ENCODE measurements at places on chromosomes 16 and 17.

DNA sequence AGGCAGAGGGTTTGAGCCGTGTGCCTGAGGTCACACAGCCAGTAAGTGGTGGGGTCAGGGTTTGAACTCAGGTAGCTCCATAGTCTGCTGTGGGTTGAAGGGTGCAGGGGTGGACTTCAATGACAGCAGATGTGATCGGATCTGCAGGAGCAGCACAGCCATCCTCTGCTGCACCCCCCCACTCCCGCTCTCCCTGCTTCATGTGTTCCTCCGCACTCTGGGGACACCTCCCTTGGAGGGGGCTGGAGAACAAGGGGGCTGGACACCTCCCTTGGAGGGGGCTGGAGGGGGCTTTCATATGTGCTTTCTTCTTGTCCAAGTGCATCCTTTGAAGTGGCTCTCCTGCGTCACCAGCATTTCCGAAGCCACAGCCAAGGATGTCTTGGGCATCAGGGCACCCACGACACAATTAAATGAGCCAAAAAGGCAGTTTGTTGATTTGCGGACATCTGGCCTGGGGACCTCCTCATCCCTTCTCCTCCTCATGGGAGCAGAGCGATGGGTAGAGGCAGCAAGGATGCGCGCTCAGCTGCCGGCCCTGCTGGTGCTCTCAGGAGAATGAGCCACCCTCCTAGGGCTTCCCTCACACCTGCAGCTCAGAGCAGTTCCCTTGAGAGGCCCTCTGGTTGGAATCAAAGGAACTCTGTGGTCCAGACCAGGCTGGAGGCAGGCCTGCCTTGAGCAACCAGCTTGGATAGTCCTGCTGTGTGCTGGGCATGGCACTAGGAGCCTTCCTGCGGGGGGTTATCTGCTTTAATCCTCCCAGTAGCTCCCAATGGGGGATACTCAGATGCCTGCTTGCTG lies 26.2 kb downstream of the WSCD1 start:
- DNase-seq, result no peak

DNA sequence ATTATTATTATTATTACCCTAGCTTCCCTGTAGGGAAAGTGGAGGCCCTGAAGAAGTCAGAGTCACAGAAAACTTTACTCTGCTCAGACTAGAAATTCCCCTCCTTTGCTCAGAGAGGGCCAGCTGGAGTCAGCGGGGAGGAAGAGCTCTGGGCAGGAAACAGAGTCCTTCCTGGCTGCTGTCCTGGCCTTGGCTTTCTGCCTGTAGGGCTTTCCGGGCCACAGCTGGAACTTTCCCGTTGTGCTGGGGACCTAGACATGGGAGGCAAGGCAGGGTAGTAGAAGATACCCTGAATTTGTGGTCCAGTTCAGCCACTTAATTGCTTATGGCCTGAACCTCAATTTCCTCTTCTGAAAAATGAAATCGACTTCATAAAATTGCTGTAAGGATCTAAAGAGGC lies 14.0 kb upstream of the CCL2 start:
- DNase-seq, result no peak

- no peak for DNase-seq
Measured at GRCh38 chr17:17527534-17527933, 31.3 kb upstream of the RASD1 start.

GRCh38 chr16:55411231-55411630 lies 67.8 kb upstream of the MMP2 start:
- DNase-seq, result no peak

- peak; percentile 60 for DNase-seq
Measured at GRCh38 chr17:57946798-57947358, 8.3 kb downstream of the CUEDC1 start.

DNA sequence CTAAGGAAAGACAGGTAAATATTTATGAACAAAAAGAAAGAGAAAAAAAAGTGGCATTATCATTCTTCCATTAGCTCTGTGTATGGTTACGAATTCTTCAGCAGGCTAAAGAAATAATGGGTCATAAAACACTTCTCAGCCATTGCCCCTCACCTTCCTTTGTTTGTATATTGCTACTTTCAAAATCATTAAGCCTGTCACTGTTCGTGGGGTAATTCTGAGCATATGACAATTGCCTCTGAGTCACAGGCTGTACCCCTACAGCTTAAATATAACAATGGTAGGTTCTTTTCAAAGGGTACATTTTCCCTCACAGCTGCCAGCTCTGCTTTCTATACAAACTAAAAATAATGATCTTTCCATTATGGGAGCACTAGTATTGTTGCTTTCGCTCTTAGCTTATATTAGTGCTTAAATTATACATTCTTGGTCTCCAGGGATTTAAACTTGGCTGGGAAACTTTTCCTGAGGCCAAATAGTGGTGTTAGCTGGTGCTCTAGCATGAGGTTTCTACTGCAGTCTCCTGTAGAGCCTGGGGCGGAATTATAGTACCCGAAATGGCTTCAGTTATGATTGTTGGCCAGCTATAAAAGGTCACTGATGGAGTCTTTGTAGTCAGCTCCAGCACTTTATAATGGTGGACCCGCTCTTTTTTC lies 74.7 kb upstream of the CDH11 start:
- no peak for DNase-seq

DNA sequence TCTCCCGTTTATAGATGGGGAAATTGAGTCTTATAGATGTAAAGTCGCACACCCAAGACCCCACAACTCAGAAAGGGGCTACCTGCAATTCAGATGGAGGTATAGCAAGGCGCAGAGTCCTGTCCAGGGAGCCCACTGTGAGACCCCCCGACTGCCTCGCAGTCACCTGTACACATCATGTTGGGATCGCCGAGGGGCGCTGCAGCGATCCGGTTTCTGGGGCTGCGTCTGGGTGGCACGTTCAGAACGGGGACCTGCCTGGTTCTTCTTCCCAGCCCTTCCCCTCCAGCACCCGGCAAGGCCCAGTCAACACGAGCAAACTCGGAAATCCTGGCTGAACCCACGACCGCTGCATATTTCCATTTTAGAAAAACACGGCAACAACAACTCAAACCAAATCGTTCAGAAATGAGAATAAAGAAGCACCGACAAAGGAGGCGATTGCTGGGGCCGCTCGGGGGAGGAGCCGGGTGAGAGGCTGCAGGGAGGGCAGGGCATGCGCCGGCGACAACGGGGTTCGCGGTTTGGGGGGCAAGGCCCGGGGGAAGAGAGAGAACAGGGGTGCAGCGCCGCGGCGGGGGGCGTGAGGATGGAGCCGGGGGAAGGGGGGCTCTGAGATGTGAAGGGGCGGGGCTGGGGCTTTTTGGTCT lies 643 bp downstream of the HSDL1 start:
- DNase-seq, result peak; percentile 52

- DNase-seq, result no peak
Measured at GRCh38 chr17:9936095-9936494, 31.0 kb upstream of the RCVRN start.

- no peak for DNase-seq
Measured at GRCh38 chr16:49617016-49617629, 238.8 kb downstream of the ZNF423 start.

DNA sequence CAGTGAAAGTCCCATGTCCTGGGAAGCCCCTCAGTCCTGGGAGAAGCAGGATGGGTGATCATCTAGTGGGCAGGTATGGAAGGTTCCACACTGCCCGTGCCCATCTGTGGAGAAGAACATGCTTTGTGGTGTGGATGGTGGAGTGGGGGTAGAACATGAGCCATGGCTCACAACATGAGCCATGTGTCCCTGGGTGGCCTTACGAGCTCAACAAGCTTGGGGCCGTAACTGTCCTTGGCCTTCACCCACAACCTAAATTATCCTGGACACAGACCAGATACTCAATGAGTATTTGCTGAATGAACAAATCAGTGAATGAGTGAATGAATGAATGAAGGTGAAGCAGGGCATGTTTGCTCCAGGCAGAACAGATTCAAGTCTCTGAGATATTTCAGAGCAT lies 13.5 kb downstream of the SOX8 start:
- no peak for DNase-seq

- no peak for DNase-seq
Measured at GRCh38 chr17:76966486-76967181, 98.4 kb downstream of the MGAT5B start.

GRCh38 chr16:83676086-83676485 lies 131.7 kb upstream of the HSBP1 start:
- no peak for DNase-seq

DNA sequence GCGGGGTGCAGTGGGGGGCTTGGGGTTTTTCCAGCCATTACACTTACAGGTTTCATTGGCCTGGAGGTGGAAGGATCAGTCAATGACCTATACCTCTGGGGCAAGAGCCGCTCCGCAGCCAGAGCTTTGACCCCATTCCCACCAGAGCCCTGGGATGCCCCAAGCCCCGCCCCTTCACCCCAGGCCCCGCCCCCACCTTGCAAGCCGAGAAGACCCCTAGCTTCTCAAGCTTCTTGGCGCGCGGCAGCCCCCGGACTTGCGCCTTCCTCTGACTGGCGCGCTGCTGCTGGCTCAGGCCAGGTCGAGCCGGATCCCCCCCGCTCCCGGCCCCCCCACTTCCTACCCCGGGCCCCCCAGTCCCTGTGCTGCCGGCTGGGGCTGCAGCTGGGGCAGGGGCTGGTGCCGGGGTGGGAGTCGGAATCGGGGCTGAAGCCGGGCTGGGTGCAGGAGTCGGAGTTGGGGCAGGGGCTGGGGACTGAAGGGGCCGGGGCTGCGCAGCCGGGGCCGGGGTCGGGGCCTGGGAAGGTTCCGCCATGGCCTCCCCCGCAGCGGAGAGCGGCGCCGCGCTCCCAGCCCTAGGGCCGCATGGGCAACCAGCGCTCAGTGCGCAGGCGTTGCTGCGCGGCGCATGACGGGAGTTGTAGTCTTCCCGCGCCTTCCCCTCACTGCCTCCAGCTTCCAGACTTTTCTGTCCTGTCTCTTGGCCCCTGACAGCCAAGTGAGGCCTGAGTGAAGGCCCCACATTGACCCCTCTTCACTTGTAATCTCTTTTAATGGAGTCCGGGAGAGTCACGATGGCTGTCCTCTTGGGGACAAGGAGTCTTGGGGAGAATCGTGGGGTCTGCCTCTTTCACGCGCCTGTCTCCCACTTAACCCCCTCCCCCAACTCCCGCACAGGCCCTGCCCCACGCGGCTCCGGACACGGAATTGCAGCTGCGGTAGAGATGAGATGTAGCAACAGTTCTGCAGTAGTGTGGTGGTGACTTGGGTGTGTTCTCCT lies at the start of gene KAT2A:
Gene KAT2A (minus strand): TSS at position 598 of the 1,000 bp plus-strand sequence. CDS start 63 bp downstream, at position 535.
- DNase-seq, result peak; percentile 76

GRCh38 chr16:84746231-84746630 lies 46.4 kb downstream of the USP10 start:
- no peak for DNase-seq

GRCh38 chr17:43020789-43021740 lies 1.1 kb downstream of the VAT1 start:
- peak; percentile 43 for DNase-seq

GRCh38 chr16:85461814-85462713 lies 151.1 kb upstream of the GSE1 start:
- DNase-seq, result peak; percentile 9

DNA sequence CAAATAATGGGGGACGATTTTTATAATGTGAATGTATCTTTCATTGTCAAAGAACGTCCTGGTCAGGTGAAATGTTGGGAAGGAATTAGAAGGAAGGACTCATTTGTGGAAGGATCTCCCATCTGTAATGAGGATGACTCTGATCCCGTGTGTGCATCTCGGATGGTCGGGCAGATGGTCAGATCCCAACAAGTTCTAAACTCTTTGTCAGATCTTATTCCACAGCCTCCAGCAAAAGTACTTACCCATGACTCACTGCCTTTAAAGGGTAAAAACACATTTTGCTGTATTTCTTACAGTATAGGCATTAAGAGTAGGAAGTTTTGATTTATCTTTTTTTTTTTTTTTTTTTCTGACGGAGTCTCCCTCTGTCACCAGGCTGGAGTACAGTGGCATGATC lies 539 bp upstream of the KRTAP4-8 start:
- no peak for DNase-seq

DNA sequence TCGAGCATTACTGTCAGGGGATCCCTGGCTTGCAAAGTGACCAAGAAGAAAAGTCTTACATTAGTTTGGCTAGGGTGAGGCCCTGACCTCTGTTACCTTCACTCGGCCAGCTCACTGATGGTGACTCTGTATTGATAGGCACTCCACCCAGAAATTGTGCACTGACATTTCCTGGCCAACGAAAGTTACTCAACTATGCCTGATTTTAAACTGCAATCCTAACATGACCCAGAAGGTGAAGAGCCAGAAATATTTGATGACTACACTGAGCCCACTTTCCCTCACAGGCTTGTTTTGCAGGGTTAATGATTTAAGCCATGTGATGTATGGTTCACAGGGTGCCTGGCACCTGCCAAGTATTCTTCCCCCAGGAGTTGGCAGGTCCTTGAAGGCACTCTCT lies 208.2 kb upstream of the MAF start:
- no peak for DNase-seq

DNA sequence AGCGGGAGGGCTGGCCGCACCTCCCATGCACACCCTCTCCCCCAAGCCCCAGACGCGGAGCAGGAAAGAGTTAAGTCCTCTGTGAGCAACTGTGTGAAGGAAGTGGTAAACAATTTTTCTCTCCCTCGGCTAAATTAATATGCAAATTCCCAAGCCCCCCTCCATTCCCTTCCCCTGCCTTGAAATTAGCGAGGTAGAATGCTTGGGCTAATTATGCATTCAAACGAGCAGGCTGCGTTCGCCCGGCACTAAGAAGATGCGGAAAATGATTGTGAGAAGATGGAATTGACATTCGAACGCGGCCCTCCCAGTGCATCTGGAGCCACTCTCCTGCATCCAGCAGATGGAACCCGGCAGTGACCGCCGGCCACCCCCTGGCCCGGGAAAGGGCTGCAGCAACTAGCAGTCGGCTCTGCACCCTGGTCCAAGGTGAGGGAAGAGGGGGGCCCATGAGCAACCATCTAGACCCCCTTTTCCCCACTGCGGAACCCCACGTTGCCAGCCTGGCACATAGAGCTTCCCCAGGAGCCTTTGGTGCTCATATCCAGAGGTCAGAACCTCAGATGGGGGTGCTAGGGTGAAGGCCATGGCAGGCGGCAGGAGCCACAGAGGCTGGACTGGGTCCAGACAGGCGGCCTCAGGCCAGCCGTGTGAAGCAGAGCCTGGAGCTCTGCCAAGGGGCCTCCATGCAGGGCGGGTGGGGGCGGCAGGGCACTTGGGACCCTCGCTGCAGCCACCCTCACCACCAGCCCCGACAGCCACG lies 49.1 kb upstream of the ACSF3 start:
- no peak for DNase-seq

DNA sequence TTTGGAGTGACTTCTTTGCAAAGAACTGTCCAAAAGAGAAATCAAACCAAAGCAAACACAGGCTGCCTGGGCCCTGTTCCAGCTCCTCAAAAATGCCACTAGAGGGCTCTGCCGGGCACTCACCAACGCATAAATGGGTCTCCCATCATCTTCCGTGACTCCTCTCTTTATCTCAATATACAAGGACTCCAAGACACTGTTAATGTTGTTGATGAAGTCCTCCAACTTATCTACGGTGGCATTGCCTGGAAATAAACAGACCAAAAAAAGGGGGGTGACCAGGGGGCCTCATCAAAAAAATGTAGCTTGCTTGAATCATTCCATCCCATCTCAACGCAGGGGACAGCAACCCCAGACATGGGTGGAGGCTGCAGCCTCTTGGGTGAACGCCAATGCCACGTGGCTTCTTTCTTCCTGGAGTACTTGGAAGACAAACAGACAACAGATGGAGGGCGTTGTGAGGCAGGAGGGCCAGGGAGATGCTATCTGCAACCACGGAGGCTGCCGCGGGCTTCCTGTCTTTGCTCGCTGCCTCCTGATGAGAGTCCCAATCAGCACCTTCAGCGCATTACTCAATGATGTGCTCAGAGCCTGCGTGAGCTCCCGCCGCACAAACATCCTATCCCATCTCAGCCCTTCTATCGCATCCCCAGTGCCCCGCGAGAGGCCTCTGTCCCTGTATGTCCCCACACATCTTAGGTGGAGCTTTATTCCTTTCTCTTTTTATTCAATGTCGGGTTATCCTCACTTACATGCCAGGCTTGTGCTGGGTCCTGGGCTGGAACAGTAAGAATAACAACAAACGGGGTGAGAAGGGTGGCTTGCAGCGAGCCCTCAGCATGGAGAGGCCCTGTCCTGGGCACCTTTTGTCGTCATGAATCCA lies 32.0 kb downstream of the KDM8 start:
- peak; percentile 93 for DNase-seq

All from CD4-positive, alpha-beta T cell treated with Interleukin-17A for 1 hour (primary cell).